ENCODE measurements at places on chromosomes 2 and 18.

GRCh38 chr2:70557171-70557838 is 3.7 kb upstream of the TGFA start:
- no peak for DNase-seq

DNA sequence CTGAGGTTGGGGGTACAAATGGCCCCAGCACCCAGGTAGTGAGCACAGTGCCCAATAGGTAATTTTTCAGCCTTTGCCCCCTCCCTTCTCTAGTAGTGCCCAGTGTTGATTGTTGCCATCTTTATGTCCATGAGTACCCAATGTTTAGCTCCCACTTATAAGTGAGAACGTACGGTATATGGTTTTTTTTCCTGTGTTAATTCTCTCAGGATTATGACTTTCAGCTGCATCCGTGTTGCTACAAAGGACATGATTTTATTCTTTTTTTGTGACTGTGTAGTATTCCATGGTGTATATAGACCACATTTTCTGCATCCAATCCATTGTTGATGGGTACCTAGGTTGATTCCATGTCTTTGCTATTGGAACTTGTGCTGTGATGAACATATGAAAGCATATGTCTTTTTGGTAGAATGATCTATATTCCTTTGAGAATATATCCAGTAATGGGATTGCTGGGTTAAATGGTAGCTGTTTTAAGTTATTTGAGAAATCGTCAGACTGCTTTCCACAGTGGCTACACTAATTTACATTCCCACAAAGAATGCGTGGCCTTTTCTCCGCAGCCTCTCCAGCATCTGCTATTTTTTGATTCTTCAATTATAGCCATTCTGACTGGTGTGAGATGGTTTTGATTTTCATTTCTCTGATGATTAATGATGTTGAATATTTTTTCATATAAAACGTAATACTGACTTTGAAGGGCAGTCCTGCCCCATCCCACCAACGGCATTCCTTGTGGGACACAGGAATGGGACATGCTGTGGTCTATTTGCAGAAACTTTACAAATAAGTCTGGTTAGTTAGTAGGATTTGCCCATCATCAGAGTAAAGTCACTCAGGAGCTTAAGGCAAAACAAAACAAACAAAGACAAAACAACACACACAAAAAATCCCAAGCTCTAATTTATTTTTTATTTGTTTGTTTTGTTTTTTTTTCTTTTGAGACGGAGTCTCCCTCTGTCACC is 135.0 kb downstream of the MYCN start:
- DNase-seq, result no peak

DNA sequence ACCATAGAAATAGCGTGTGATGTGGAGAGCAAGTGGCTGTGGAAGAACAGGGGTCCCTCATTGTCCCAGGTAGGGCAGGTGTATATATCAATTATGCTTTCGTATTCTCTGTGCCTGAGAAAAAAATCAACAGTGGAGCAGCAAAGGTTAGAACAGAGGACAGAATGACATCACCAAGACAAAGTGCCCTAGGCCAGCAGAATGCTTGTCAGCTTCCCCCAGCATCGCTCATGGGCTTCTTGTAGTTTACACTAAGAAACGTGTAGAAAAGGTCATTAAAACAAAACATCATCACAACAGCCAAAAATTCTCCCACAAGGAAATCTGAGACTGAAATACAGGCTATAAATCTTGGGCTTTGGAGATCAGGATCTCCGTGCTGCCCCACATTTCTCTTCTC is 288.0 kb downstream of the TDRD15 start:
- no peak for DNase-seq

DNA sequence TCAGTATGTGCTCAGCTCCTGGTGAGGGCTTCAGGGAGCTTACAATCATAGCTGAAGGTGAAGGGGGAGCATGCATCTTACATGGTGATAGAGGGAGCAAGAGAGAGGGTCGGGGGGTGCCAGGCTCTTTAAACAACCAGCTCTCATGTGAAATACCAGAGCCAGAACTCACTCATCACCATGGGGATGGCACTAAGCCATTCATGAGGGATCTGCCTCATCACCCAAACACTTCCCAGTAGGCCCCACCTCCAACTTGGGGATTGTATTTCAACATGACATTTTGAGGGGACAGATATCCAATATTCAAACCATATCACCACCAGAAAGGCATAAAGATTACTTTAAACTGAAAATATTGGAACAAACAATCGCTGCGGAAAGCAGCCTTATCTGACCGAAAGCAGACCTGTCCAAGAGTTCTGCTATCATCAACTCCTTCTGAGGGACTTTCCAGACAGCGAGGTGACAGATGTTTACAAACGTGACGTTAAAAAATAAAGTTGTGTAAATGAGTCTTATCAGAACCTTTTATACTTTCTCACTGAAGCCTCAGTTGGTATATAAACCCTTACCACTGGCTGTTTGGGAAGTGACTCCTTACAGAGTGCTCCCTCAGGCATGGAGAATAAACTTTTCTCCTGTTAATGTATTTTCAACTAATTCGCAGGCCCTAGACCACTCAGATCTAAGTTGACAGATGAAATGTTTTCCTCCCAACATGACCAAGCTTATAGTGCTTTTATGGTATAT is 35.5 kb upstream of the PTH2R start:
- no peak for DNase-seq

DNA sequence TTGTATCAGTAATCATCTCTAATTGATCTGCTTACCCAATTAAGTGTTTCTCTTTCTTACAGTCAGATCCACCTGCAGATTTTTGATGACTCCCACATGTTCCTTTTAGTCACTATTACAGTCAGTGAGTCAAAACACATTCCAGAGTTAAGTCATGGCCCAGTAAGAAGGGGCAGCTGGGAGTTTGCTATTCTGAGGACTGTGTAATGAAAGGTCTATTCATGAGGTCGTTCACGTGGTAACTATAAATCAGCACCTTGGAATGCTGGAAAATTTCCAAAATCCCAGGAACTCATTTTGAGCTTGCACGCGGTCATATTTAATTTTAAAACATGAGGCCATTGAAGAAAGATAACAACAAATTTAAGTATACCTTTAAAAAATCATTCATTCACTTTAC is 252.5 kb downstream of the XIRP2 start:
- no peak for DNase-seq

- DNase-seq, result no peak
Measured at GRCh38 chr18:36835927-36836326, 7.0 kb downstream of the KIAA1328 start.
